AG09319 (cell line): ENCODE measurements at places on chromosomes 6 and 20.

DNA sequence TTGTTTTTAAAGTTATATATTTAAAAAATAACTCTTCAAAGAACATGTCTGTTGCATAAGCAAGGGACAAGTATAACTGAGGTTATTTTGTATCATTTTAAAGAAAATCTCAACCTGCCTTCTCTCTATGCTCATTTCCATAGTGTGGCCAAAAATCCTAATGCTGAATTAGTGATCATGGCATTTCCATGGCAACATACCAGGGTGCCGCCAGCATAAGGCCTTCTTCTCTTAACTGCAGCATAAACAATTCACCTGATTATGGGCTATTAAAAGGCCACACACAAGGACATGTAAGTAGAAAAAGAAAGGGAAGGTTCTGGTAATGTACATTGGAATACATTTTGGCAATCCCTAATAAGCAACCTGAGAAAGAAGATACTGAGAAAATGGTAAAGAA, 95.1 kb upstream of the RNF217 start:
- DNase-seq, result no peak

- no peak for DNase-seq
Measured at GRCh38 chr6:31139599-31139998, 733 bp upstream of the PSORS1C2 start.

DNA sequence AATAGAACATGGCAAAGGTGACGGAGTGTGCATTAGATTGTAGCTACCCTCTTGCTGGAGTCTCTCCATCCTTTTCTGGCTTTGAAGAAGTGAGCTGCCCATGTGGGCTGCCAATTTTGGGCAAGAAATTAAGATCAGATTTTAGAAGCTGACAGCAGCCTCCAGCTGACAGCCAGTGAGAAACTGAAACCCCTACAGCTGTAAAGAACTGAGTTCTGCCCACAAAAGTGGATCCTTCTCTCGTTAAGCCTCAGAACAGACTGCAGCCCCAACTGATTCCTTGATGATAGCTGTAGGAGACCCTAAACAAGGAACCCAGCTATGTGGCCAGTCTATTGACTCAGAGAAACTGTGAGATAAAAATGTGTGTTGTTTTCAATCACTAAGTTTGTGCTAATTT, 134.1 kb downstream of the CD109 start:
- DNase-seq, result no peak

DNA sequence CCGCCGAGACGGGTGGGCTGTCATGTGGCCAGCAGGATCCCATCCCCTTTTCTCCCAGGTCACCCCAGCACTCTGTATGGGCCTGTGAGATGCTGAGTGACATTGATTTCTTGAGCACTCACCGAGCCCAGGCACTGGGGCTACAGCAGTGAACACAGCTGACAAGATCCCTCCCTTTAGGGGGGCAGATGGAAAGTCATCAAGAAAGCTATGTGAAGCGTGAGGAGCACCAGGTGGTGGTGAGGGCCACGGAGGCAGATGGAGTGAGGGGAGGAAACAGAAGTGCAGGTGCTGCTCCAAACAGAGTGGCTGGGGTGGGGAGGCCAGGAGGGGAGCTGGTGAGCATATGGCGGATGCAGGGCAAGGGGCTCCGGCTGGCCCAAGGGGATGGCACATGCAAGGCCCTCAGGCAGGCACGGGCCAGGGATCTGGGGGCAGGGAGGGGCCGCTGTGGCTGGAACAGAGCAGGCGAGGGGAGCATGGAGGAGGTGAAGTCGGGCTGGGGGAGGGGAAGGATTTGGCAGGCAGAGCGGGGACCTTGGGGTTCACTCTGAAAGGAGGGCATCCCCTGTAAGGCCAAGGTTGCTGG, 184.0 kb downstream of the BMP7 start:
- no peak for DNase-seq

DNA sequence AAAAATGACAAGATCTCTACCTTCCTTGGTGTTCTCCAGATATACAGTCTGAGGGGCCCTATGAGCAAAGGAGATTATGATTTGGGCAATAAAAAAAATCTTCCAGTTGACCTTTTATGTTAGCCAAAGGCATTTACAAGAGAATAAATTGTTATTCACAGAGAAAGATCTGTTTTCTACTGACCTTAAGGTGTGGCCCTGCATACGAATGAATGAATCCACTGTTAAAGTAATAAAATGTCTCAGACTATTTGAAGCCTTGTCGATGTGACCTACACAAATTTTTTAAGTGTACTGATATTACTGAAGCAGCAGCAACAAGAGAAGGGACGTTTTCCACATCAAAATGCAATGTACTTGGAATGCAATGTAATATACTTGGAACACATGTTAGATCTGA, 95.9 kb upstream of the SSTR4 start:
- DNase-seq, result no peak

GRCh38 chr20:9532069-9532838, 17.9 kb downstream of the LAMP5 start:
- no peak for DNase-seq

DNA sequence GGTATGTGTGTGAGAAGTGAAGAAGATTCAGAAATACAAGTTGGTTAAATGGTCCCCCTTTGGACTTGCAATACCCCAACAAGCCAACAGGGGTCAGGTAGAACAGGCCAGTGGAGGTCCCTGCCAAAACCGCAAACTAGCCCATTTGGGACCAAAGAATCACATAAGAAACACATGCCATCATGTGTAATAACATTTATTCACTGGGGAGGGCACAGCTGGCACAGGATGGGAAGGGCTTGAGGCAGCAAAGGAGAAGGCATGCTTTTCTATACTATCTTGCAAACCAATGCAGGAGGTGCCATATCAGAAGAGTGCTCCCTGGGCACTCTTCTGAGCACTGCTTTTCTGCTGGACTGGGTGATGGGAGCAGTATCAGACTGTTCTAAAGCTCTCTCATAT, 116.1 kb upstream of the TRAF3IP2 start:
- DNase-seq, result no peak

GRCh38 chr20:52004715-52005114, 186.9 kb downstream of the ZFP64 start:
- peak; percentile 44 for DNase-seq

DNA sequence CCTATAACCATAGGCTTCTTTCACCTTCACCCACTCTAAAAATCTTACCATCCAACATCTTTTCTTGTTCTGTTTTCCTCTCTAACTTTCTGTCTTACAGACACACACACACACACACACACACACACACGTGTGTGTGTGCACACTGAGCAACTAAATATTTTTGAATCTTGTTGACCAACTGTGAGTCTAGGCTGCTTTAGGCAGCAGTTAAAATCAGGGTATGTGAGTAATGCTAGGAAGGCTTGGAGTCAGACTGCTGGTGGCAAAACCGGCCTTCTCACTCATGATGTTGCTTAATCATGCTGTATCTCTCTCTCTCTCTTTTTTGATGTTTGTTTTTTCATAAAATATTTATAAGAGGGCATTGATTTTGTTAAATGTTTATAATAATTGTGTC, 103.1 kb upstream of the TBX18 start:
- DNase-seq, result no peak

- DNase-seq, result no peak
Measured at GRCh38 chr20:3932277-3932676, 43.1 kb downstream of the PANK2 start.

DNA sequence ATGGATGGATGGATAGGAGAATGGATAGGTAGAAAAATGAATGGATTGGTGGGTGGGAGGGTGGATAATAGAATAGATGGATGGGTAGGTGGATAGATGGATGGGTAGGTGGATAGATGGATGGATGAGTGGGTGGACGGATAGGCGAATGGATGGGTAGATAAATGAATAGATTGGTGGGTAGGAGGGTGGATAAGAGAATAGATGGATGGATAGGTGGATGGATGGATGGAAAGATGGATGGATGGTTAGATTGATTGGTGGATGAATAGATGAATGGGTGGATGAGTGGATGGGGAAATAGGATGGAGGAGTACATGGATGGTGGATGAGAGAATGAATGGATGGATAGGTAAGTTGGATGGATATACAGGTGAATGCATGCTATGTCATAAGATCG, 110.5 kb downstream of the CEBPB start:
- DNase-seq, result no peak

DNA sequence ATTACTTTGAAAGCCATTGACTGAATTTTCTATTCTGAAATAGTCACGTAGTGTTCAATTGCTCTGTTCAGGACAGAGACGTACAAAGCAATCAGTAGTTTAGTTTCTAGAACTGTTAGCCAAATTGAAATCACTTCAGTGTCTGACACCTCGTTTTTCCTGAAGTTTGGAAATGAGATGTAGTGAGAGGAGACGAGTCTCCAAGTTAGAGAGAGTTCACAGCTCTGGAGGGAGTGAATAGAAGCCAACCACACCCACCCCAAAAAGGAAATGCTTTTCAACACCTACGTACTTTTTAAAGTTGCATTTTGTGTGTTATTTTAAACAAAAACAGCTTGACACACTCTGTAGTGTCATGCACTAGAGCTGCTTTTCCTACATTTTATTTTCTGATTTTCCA, 296.0 kb downstream of the ADGRG6 start:
- DNase-seq, result no peak

DNA sequence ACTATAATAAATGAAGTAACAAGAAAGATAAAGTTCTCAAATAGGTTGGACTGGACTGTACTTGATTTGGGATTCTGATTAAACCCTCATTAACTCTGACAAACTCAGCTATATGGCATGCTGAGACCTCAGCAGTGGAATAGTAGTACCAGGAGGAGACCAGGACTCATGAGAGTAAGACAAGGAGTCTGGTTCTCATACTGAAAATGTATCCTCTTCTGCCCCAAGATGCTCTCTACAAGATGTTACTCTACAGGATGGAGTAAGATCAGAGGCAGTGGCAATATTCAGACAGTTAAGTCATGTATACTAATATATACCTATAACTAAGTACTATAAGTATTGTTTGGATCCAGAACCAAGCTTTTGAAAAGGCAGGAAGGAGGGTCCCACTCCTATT, 31.9 kb upstream of the SYNCRIP start:
- no peak for DNase-seq

DNA sequence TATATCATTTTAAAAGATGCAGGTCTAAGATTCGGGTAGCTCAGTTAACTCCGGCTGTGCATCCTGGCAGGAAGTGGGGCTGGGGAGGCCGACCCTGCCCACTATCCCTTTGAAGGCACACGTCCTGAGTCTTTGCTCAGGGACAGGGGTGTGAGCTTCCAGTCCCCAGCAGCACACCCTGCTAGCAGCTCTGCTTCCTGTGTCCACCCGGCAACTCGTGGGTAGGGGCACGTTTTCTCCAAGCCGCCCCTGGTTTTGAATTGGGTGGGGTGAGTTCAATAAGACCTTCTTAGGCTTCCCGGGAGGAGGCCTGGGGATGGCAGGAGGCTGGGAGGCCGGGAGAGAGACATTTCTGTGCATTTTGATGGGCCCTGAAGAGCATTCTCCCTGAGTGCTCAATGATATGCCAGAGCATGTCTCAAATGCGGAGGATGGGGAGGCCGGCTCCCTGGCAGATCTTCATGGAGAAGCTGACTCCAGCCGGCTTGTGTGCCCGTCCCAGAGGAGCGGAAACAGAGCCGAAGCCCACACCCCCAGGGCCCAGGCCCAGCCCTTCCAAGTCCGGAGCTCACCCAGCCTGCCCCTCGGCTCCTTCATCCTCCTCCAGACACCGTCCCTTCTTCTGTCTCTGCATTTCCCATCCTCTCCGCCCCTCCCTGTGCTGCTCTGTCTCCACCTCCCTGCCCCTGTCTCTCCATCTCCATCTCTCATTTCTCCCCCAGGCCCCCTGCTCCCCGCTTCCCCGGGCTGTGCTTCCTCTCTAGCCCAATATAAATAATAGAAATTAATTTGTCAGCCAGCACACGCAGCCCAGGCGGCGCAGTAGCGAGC, 36.3 kb upstream of the ZFAND3 start:
- no peak for DNase-seq

GRCh38 chr20:48689874-48690571, 137.8 kb downstream of the PREX1 start:
- no peak for DNase-seq

DNA sequence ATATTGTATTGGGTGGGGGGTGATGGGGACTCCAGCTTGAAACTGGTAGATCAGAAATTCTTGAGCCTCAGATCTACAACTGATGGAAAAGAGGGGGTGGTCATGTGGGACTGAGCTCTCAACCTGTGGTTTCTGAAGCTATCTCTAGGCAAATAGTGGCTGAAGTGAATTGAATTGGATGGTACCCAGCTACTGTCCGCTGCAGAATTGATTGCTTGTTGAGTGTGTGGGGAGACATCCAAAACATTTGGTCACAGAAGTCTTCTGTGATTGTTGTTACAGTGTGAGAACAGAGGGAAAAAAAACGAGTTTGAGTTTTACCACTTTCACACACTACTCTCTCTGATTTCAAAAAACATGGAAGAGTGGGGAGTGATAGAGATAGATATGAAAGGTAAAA, 14.8 kb downstream of the CDS2 start:
- DNase-seq, result no peak

GRCh38 chr20:6583134-6583738, 184.2 kb upstream of the BMP2 start:
- DNase-seq, result no peak

GRCh38 chr6:32108094-32108627, 977 bp downstream of the TNXB start:
- no peak for DNase-seq

DNA sequence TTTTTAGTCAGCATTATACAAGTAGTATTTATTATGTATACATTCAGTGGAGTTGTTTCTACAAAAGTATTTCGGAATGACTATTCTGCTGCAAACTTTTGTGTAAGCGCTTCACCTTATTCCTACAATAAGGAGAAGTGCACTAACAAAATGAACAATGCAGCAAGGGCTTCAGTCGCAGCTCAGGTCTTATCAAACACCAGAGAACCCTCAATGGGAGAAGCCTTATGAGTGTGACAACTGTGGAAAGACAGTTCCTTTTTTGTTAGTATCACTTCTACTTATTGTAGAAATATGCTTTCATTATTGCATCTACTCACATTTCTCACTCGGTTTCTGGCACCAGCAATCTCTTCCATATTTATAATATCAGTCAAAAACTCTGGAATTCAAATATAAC, 18.8 kb downstream of the ZKSCAN3 start:
- no peak for DNase-seq

DNA sequence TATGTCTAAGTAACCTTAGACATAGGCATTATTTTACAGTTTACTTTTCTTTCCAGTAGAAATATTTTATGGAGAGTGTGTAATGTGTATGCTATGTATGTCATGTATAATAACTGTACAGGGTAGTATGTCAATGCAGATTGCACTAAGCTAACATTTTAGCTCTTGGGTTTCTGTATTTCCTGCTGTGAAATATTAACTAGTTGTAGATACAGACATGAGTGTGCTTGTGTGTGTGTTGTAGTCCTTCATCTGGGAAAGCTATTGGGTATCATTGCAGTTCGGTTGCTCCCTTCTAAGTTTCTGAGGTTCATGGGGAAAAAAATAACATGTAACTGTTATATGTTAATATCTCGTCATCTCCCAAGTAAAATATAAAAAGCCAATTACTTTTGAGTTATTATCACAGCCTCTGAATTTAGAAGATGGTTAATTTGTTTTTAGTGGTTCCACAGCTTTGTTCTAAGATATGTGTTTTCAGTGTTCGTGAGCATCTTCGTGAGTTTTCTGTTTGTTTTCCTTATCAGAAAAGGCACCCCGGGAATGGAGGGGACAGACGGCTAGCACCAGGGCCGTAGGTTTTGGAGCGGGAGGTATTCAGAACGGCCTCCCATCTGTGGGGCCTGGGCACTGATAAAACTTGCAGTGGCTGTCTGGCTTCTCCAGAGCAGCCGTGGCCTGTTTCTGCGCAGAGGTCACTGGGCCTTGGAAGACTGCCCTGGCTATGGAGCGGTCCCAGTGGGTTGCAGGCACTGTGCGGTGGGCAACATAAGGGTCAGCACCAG, 215.0 kb downstream of the ARID1B start:
- DNase-seq, result no peak

- DNase-seq, result no peak
Measured at GRCh38 chr6:44255105-44255808, 2.1 kb downstream of the SLC35B2 start.
